ENCODE measurements at places on chromosomes 12 and 14.

DNA sequence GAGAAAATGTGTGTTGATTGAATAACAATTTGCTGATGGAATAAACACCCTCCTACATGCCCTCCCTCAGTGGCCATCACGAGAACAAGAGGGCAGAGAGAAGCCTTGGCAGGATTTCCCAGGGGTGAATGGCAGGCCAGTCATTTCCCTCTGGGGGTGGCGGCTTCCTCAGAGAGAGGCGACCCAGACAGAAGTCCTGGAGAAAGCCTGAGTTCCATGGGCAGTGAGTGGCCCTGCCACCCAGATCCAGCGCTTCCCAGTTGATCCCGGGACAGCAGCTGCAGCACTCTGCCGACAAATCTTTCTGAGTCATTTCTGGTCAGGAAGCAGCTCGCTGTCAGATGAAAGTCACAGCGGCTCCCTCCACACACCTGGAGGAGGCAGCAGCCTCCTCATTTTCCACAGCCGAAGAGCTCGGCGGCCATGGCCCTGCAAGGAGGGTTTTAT is 123.0 kb downstream of the SCARB1 start:
- H3K4me3 ChIP-seq, result no peak overlapping the region
- no peaks in the 10 kb centered on the region for H3K36me3 ChIP-seq
- no peaks in the 10 kb centered on the region for H3K27me3 ChIP-seq

- H3K36me3 ChIP-seq, result no peaks in the 10 kb centered on the region
- H3K27ac ChIP-seq, result peak within 1 kb of the TSS; percentile 99
- peak within 1 kb of the TSS; percentile 87 for H3K4me3 ChIP-seq
- H3K4me1 ChIP-seq, result peaks cover 67% of the 10 kb centered on the region
- peak; percentile 76 for DNase-seq
Observed at GRCh38 chr12:51323966-51324895, at the start of gene BIN2. TSS of gene BIN2 (minus strand) at chr12:51324174. CDS start at chr12:51324102, 72 bp downstream.

DNA sequence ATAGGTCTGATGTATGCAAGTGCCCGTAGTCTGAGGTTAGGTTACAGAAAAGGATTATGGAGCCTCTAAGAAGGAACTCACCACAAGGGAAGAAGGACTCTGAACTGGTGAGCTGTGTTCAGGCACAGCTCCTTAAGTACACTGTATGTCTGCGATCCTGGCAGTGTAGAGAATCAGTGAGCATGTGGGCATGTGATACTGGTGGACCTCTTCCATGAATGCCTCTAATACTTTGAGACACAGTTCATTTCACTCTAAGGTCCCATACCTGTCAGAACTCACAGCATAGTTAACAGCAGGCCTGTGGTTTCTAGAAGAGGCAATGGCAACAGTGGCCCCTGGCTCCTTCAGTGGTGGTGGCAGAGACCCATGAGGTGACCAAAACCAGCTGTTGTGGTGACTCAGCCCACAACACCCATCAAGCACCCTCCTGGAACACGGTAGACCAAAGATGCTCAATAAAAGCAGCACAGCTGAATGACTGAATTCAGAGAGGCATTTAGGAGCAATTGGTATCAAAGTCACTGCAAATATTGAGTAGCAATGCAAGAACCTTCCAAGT is 6.9 kb upstream of the OR6J1 start:
- 0 out of 2 replicates have a peak overlapping the region, but pooled peaks have one; percentile 6 for H3K27ac ChIP-seq
- H3K4me1 ChIP-seq, result peaks cover 12% of the 10 kb centered on the region
- no peaks in the 10 kb centered on the region for H3K36me3 ChIP-seq
- peak; percentile 23 for DNase-seq

DNA sequence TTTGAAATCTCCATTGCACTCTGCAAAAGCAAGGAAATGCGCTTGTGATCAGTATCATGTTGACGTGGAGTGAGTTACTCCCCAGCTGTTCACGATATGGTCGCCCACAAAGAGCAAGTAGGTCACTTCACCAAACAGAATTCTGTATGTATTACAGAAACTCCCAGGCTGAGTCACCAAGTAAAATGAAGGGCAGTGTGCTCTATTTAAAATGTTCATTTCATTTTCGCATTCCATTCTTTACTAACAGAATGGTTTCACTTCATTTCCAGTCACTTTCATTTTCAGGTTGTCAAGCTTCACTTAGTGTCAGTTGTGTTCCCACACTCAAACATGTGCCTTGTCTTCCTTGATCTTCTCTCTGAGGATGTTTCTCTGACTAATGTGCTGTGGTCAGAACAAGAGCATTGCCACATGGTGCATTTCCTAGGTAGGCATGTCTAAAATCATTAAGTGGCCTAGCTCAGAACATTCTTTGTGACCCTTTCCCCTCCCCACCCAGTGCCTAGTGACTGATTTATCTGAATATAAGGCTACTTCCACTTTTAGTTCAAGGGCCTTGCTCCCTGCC is 391.2 kb downstream of the RAD51B start:
- no peak overlapping the region for H3K4me3 ChIP-seq
- peak; percentile 84 for DNase-seq
- no peaks in the 10 kb centered on the region for H3K27me3 ChIP-seq
- H3K4me1 ChIP-seq, result peaks cover 4% of the 10 kb centered on the region
- no peaks in the 10 kb centered on the region for H3K36me3 ChIP-seq

GRCh38 chr12:111227476-111228420 is 141.1 kb downstream of the PHETA1 start:
- no peak overlapping the region for H3K4me3 ChIP-seq
- H3K27me3 ChIP-seq, result no peaks in the 10 kb centered on the region
- H3K27ac ChIP-seq, result no peak overlapping the region
- H3K36me3 ChIP-seq, result no peaks in the 10 kb centered on the region
- DNase-seq, result no peak

GRCh38 chr12:102215992-102216691 is 18.5 kb upstream of the PMCH start:
- H3K36me3 ChIP-seq, result no peaks in the 10 kb centered on the region
- no peaks in the 10 kb centered on the region for H3K4me1 ChIP-seq
- no peak overlapping the region for H3K27ac ChIP-seq
- no peak for DNase-seq

- H3K4me1 ChIP-seq, result peaks cover 8% of the 10 kb centered on the region
- H3K36me3 ChIP-seq, result no peaks in the 10 kb centered on the region
- H3K4me3 ChIP-seq, result no peak overlapping the region
Observed at GRCh38 chr14:24084440-24084839, 9.7 kb upstream of the PCK2 start.

DNA sequence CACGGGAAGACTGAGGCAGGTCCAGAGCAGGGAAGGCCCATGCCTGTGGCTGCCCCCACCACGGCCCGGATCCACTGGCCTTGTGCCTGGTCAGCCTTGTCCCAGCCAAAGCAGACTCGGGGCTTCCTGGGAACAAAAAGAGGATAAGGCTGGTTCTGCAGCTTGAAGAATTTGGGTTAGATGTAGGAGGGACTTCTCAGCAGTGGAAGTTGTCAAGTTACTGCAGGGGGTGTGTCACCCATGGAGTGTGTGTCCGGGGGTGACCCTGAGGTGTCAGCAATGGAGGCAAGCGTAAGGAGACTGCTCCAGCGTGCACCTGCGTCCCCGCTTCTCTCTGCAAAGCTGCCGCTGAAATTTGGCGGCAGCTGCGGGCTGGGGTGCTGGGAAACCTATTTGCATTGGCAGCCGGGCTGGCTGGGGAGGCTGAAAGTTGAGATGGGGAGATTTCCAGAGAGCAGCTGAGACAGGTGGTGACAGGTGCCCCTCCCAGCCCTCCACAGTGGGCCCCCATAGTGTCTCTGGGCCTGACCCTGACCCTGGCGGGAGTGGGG is 12.5 kb upstream of the TNFAIP2 start:
- no peak overlapping the region for H3K4me3 ChIP-seq
- peaks cover 6% of the 10 kb centered on the region for H3K4me1 ChIP-seq
- H3K27me3 ChIP-seq, result no peaks in the 10 kb centered on the region
- no peaks in the 10 kb centered on the region for H3K36me3 ChIP-seq
- peak overlapping the region; percentile 27 for H3K27ac ChIP-seq

DNA sequence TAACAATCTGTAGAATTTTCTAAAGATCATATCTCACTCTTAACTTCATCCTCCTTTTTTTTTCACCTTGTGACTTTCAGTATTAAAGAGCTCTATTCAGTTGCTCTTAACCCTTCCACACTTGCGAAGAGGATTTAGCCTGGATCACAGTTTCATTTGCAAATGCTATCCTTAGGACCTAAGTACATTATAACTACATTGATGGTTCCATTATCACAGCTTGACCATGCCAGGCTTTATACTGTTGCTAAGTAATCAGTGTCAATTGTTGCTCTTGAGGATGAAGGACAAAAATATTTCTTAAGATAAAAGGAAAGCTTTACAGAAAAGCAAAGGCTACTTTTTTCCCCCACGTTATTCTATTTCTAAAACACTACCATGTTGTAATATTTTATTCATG is 122.2 kb downstream of the PDZRN4 start:
- DNase-seq, result no peak
- H3K4me1 ChIP-seq, result no peaks in the 10 kb centered on the region
- no peak overlapping the region for H3K4me3 ChIP-seq
- no peak overlapping the region for H3K27ac ChIP-seq
- H3K36me3 ChIP-seq, result no peaks in the 10 kb centered on the region

DNA sequence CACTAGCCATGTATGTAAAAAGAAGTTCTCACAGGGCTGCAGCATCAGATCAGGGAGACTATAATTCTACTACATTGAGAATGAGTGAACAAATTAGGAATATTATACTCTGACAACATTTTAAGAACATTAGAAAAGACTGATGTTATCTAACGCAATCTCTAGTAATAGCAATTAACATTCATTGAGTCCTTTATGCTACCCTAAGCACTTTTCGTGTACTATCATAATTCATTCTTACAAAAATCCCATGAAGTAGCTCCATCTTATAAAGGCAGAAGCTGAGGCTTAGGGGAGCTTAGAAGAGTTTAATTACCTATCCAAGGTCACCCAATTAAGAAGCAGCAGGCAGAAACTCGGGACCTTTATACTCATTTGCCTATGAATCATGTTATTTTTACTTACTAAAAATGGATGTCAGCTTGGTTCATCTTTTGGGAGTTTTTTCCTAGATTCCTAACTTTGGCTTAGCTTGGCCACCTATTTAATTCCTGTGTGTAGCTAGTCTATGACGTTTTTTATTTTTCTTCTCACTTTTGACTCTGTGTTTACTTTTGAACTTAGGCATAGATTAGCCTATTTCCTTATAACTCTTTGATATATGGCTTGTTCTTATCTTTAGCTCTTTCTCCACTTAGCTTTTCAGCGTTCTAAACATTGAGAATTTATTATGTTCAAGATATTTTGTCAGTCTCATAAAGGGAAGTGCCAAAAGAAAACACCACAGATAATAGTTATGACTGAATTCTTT is 333.5 kb upstream of the DCN start:
- H3K27ac ChIP-seq, result no peak overlapping the region
- H3K27me3 ChIP-seq, result no peaks in the 10 kb centered on the region
- no peak overlapping the region for H3K4me3 ChIP-seq

- H3K27ac ChIP-seq, result no peak overlapping the region
- H3K36me3 ChIP-seq, result no peaks in the 10 kb centered on the region
- no peak overlapping the region for H3K4me3 ChIP-seq
- no peaks in the 10 kb centered on the region for H3K4me1 ChIP-seq
- DNase-seq, result no peak
Observed at GRCh38 chr12:132503618-132504204, 13.8 kb downstream of the FBRSL1 start.

- DNase-seq, result peak; percentile 45
- H3K27me3 ChIP-seq, result no peaks in the 10 kb centered on the region
- no peak overlapping the region for H3K4me3 ChIP-seq
- no peaks in the 10 kb centered on the region for H3K36me3 ChIP-seq
- H3K4me1 ChIP-seq, result no peaks in the 10 kb centered on the region
Observed at GRCh38 chr12:121334513-121335343, 17.5 kb downstream of the ANAPC5 start.

DNA sequence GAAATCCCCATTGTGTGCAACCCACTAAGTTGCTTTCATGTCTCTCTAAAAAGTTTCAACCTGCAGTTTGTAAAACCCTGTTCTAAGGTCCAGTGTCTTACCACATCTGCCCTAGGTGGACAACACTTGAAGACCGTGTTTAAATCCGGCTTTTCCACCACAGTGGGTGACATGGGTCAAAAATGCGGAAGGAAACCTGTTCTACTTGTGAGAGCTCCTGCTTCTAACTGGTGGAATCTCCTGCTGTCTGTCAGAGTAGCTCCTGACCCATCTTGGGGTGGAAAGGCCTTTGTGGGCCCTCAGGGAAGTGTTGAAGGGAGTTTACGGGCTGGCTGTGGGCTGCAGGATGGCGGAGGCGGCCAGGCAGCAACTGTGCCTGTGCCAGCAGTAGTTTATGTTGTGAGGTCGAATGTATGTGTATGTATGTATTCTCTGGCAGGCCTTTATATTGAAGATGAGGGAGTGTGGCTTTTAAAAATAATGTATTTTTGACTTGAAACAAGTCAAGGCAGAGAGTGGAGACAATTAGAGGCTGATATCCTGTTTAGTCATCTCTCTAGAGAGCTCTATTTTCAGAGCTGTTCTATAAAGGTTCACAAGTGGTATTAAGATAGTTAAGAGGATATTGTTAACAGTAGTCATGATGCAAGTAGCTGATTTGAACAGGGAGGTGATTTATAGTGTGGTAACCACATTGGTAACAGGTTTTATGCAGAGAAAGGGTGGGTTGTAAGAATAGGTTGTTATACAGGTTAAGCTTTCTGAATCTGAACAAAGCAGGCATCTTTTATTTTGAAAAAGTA is 67.0 kb downstream of the PRKCH start:
- no peak overlapping the region for H3K4me3 ChIP-seq
- no peak for DNase-seq
- no peaks in the 10 kb centered on the region for H3K36me3 ChIP-seq
- H3K27ac ChIP-seq, result no peak overlapping the region
- no peaks in the 10 kb centered on the region for H3K27me3 ChIP-seq
- no peaks in the 10 kb centered on the region for H3K4me1 ChIP-seq

GRCh38 chr14:28406196-28406595 is 360.4 kb upstream of the FOXG1 start:
- H3K4me3 ChIP-seq, result no peak overlapping the region
- no peaks in the 10 kb centered on the region for H3K4me1 ChIP-seq
- no peaks in the 10 kb centered on the region for H3K36me3 ChIP-seq
- DNase-seq, result no peak
- H3K27ac ChIP-seq, result no peak overlapping the region

- no peaks in the 10 kb centered on the region for H3K27me3 ChIP-seq
- no peak overlapping the region for H3K27ac ChIP-seq
- H3K36me3 ChIP-seq, result no peaks in the 10 kb centered on the region
- no peak overlapping the region for H3K4me3 ChIP-seq
- no peaks in the 10 kb centered on the region for H3K4me1 ChIP-seq
- DNase-seq, result no peak
Observed at GRCh38 chr12:50784501-50784900, 20.6 kb downstream of the ATF1 start.

- no peaks in the 10 kb centered on the region for H3K4me1 ChIP-seq
- no peaks in the 10 kb centered on the region for H3K36me3 ChIP-seq
- H3K27me3 ChIP-seq, result no peaks in the 10 kb centered on the region
- H3K27ac ChIP-seq, result no peak overlapping the region
- DNase-seq, result no peak
Observed at GRCh38 chr12:72011374-72011773, 72.7 kb downstream of the TPH2 start.

GRCh38 chr14:35695647-35696046 is 113.4 kb downstream of the RALGAPA1 start:
- no peaks in the 10 kb centered on the region for H3K4me1 ChIP-seq
- no peaks in the 10 kb centered on the region for H3K36me3 ChIP-seq
- H3K4me3 ChIP-seq, result no peak overlapping the region
- H3K27ac ChIP-seq, result no peak overlapping the region
- H3K27me3 ChIP-seq, result no peaks in the 10 kb centered on the region
- no peak for DNase-seq
